ENCODE measurements at places on chromosomes 6 and 20.

- peak; percentile 53 for DNase-seq
These were observed 236.0 kb upstream of the STXBP5 start for GRCh38 chr6:146968041-146968760.

DNA sequence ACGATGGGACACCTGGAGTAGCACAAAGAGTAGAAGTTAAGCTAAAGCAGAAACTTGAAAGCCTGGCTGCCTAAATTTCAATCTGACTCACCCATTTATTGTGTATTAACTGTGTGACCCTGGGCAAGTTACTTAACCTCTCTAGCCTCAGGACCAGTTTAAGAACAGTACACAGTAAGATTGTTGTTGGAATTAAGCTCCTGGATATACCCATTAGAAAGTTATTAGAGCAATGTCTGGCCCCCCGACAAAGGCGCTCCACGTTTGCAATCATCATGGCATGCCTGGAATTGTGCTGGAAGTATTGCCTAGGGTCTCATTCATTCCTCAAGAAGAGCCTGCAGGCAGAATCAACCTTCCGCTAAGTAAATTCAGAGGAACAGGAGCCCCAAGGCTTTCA, 1.4 kb downstream of the SDC4 start:
- no peak for DNase-seq

DNA sequence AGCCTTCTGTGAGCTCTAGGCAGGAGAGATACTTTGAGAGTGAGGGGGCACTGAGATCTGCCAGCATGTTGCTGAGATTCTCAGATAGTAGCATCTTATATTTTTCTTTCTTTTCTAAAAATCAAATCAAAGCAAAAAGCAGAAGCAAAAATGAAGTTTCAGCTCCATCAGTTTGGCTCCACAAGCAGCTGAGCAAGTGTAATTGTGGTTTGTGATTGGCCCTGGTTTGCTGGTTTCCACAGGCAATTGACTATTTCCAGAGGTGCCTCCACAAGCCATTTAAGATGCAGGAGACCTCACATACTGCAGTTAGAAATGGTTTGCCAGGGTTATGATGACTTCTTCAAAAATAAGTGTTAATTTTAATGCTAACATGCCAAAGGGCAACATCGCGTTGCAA, 4.3 kb downstream of the SLC35D3 start:
- DNase-seq = no peak

- no peak for DNase-seq
These were observed 1.1 kb upstream of the JARID2 start for GRCh38 chr6:15244620-15245360.

GRCh38 chr6:13419422-13420195, 67.8 kb downstream of the GFOD1 start:
- DNase-seq = no peak

- DNase-seq = no peak
These were observed 17.9 kb downstream of the RRBP1 start for GRCh38 chr20:17664025-17664633.
